ENCODE measurements at places on chromosomes 2 and 18.
A peak's percentile ranks its signal among the peaks of the same experiment; 100 is the strongest.

GRCh38 chr2:26649322-26649721 lies 8.2 kb upstream of the CIB4 start:
- no peak for DNase-seq

- no peak for DNase-seq
Measured at GRCh38 chr2:979069-979928, 28.6 kb downstream of the SNTG2 start.

GRCh38 chr18:10398571-10398970 lies 55.9 kb upstream of the APCDD1 start:
- peak; percentile 60 for DNase-seq

DNA sequence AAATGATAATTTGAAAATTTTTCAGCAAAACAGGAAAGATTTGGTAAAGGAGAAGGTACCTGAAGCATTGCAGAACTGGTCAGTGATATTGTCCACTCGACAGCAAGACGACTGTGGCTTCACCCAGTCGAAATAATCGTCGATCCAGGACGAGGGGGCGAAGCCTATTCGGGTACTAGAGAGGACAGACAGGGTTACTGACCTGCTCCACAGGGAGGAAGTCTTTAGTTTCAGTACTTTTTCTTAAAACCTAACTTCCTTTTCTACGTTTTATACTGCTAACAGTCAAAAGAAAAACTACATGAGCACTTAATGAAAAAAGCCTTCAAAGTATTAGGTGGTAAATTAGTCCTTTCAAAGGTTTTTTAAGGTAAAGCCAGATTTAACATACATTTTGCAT lies 36.0 kb downstream of the RMC1 start:
- no peak for DNase-seq

- DNase-seq: no peak
Measured at GRCh38 chr2:99776906-99777646, 287.3 kb upstream of the REV1 start.

GRCh38 chr2:7044253-7045250 lies 127.3 kb downstream of the RNF144A start:
- peak; percentile 84 for DNase-seq

GRCh38 chr2:23497063-23497462 lies 112.1 kb downstream of the KLHL29 start:
- DNase-seq: no peak

- no peak for DNase-seq
Measured at GRCh38 chr2:139514951-139515350, 734.8 kb upstream of the NXPH2 start.

DNA sequence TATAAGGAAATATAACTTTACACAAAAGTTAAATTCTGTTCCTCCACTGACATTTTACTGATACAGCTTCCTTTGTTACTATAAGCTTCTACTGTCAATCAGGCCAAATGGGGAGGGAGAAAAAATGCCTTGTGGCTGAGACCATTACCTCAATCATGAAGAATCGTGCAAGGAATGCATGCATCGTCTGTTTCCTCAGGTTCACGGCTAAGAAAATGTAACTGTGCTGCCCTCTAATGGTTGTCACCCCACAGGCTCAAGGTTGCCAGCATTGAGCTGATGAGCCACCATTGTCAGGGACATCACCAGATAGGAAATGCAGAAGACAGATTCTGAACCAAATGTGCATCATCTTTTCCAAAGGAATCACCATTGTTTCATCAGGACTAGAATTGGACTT lies 426.9 kb downstream of the CDH2 start:
- DNase-seq: peak; percentile 92

GRCh38 chr18:67359873-67360838 lies 156.4 kb downstream of the DSEL start:
- peak; percentile 28 for DNase-seq

GRCh38 chr2:105769504-105769903 lies 24.8 kb downstream of the NCK2 start:
- no peak for DNase-seq

DNA sequence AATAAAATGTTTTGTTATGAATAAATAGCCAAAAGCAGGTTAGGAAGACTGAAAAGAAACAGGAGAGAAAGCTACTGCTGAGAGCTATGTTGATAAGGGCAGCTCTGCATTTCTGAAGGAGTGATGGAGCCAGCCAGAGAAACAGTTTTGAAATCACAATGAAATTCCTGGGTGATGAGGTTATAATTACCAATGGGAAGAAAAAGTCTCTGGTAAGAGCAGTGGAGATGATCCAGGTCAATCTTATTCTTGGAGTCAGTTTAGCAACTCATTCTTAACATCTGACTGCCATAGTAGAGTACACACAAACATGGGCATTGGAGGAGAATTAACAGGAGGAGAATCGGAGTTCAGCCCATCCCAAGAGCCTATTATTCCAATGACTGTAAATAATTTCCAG lies 2.4 kb downstream of the ALKAL2 start:
- DNase-seq: peak; percentile 58

GRCh38 chr18:70296289-70296688 lies 7.4 kb downstream of the SOCS6 start:
- DNase-seq: no peak

DNA sequence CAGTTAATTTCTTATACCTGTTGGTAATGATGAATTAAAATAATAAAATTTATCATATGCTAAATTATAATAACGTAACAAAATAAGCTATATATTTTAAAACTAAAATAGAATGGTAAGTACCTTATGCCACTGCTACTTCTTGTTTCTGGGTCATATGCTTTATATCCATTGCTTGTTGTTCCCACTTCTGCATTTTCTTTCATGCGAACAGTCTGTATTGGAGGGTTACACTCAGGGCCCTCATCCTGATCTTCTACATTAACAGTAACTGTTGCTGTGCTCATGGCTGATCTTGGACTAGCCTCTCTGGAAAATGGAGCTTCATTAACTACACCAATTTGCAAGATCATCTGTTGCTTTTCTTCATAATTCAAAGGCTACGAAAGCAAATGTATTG lies 22.2 kb downstream of the DSC2 start:
- no peak for DNase-seq

Measured in eye (tissue), 1 donor.